ENCODE measurements at places on chromosomes 1 and 21.

DNA sequence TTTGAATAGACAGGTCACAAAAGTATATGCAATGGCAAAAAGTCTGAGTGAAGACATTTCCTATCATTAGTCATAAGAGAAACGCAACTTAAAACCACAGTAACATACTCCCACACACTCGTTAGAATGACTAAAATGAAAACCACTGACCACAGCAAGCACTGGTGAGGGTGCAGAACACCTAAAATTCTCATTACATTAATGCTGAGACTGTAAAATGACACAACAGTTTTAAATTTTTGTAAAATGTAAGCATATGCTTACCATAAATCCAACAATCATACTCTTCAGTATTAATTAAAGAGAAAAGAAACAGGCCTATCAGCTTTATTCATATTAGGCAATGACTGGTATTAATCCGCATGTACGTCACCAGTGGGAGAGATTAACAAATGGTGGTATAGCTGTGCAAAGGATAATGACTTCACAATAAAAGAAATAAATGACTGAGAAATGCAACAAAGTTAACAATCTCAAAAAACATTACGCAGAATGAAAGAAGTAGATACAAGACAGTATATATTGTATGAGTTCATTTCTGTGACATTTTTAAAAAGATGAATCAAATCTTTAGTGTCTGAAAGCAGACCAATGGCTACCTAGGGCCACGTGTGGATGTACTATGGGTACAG lies 253.5 kb downstream of the AKT3 start:
- peak; percentile 54 for DNase-seq

DNA sequence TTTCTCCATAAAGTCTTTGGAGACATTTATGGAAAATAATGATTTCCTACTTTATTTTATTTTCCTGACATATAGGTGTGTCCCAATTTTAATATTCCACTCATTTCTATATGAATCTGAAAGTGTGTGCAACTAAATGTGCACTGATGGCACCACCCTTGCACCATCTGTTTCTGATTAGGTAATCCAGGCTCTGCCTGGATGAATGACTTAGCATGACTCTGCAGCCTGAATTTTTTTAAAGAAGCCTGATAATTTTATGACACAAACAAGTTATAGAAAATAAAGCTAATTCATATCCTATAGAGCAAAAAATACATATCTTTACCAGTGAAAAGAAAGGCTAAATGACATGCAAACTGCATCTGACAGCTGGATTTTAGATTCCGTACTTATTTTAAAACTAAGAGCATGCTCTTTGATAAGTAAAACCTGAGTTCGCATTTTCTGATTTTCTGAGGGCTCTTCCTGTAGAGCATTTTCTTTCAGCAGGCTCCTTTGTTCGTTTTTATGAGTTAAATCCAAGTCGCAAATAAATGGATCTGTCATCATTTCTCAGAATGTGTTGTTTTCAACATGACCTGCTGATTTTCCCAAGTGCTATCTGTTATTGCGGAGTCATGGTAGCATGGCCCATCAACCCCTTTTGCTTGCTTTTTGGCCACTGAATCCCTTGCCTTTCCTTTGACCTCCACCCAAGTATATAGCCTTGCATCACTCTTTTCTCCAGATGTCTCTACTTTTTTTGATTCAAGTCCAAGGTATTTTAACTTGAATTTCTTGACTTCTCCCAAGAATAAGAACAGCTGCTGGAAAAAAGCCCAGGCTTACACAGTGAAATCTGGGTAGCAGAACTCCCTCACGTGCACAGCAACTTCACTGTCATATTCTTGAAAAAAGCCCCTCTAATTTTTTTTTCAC lies 52.8 kb upstream of the LYPLAL1 start:
- no peak for DNase-seq

DNA sequence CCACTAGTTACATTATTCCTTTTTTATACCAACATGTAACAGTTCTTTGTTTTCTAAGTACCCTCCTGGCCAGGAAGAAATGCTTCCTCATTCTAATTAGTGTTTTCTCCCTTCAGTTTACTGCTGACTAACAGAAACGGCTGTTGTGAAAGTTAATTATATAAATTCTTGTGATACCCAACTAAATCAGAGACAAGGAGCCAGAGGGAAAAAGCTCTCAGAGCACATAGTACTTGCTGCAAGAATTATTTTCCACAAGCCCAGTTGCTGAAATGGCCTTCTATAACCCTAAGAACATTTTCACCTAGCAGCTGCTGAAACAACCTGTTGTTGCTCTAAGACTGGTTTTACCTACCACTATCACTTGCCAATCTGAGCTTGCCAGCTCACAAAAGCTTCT lies 82.4 kb downstream of the FAF1 start:
- DNase-seq = no peak

DNA sequence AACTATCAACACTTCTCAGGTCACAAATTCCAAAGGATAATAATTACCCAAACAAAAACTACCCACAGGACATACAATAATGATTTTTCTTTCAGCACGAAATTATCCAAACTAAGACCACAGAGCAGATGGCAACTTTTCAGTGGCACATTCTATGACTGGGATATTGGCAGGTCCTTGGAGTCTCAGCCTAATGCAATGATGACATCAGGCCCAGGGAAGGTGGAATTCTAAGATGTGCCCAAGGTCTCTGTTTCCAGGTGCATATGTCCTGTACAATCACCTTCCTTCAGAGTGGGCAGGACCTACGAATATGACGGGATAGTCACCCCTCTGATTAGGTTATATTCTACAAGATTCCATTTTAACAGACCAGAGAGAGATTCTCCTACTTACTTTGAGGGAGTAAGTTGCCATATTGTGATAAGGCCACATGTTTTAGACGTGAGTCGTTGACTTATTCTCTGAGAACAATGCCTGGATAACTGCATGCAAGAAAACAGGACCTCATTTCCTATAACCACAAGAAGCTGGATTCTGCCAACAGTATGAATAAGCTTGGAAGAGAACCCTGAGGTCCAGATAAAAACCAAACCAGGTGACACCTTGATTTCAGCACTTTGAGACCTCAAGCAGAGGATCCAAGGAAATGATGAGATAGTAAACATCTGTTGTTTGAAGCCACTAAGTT lies 69.9 kb downstream of the ZC3H11B start:
- no peak for DNase-seq

- DNase-seq = no peak
Measured at GRCh38 chr1:33191731-33192275, 10.0 kb upstream of the TRIM62 start.

- DNase-seq = peak; percentile 8
Measured at GRCh38 chr1:15251857-15252835, 5.1 kb downstream of the FHAD1 start.

DNA sequence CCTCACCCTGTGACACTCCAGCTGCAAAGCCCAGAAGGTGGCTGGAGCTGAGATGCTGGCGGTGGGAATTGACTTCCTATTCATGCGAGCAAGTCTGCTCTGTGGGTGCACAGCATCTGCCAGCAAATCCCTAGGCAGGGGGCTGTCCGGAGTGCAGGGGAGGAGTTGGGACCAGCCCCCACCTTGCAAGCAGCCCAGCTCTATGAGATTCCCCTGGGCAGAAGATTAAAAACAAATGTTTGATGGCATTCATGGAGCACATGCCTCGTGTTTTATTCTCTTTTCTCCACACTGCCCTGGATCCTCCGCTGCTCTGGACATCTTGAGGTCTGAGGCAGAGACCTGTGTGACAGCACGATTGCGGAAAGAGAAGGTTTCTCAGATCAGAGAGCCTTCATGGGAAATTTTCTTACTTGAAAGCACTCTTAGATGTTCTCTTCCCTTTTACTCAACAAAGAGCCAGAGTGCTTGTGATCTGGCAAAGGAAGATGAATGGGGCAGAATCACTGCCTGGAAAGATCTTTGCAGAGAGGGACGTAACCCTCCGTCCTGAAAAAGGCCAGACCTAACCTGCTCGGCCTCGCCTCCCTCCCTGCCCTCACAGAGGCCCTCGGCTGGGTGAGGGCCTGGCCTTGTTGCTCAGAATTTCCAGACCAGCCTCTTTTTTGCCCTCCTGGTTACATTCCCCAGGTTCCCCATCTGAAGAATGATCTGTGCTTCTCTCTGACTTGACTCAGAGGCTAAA lies 597.1 kb downstream of the KIF26B start:
- DNase-seq = no peak

DNA sequence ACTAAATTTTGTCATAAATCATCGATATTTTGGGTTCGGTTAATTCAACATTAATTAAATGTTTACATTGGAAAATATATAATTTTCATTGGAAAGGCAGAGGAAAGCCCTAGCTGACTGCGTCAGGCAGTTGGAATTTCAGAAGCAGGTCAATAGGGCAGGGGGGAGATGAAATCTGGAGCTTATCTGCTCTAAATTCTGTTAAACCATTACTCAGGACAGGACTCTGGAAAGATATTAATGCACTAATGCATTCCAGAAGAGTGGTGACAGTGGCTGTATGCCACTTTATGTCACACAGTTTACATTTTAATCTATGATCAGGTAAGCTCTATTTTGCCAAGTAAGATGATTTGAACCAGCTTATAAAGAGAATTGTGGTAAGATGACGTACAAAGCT lies 153.0 kb upstream of the B3GALT2 start:
- no peak for DNase-seq

GRCh38 chr1:114745291-114745690 lies 12.5 kb downstream of the CSDE1 start:
- DNase-seq = no peak

- DNase-seq = no peak
Measured at GRCh38 chr1:185880779-185881333, 146.7 kb downstream of the HMCN1 start.

DNA sequence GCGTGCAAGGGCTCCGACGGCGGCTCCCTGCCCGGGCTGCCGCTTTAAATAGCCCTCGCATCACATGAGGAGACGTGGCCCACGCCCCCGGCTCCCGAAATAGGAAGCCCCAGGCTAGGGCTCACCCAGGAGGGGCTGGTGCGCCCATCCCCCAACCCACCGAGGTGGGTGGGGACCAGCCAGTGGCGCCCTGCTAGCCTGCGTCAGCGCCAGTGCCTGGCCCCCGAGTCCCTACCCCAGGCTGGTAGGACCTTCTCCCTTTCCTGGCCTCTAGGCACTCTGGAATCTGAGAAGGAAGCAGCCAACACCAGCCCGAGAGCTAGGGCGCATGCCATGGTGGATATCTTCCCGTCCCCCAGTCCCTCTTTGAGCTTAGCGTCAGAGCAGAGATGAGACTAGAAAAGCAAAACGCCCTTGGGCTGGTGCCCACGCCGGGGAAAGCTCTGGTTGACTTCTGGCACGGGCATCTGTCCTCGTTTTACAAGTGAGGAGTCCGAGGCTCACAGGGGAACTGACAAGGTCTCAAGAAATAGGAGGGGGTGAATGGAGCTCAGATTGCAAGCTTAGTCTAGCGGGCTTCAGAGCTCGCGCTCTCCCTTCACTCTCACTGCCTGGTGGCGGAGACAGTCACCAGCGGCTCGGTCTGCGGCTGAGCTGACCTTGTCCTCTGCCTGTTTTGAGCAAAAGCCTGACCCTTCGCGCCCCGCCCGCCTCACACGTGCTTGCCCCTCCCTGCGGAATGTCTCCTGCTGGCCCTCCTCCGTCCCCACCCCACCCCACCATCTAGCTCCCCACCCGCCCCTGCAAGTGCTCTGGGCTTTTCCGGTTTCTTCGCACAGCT lies at the start of gene FABP3:
Gene FABP3 (minus strand): TSS at position 21 of the 841 bp plus-strand sequence. CDS start 62 bp downstream, outside the sequence.
- DNase-seq = peak; percentile 73

- DNase-seq = no peak
Measured at GRCh38 chr1:226293553-226293920, 15.4 kb downstream of the LIN9 start.

GRCh38 chr21:39631842-39632562 lies 19.3 kb downstream of the B3GALT5 start:
- no peak for DNase-seq

- DNase-seq = no peak
Measured at GRCh38 chr1:110264430-110264829, 54.3 kb downstream of the KCNC4 start.

DNA sequence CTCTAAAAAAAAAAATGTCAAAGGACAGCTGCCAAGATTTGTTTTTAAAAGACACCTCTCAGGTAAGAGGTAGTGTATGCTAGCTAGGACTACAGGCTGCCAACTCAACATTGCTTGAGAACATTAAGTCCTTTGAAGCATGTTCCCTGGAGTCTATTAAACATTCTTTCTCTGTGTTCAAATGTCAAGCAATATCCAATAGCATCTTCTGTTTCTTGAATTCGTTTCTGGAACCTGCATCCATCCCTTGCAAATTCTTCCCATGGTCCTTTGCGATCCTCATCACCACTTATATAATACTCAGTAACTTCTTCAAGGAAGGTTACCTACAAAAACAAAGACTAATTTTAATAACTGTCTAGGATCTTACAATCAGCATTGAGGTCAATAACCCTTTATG lies 5.6 kb downstream of the PPP1R15B start:
- no peak for DNase-seq

DNA sequence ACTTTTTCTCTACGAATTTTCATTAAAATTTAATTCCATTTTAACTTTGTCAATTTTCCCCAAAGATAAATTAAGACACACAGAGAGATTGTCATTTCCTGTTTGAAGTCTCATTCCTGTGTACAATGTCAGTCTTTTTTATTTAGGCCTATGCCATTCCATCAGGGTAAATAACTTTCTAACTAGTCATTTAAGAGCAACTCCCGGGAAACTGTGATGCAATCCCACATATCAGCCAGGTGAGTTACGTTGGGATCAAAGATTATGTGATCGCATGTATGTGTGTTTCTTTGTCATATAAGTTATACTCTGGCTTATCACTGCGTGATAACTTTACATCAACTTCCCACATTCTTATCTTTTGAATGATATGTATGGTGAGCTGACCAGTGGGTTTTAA lies 86.1 kb upstream of the S1PR1 start:
- DNase-seq = no peak

GRCh38 chr1:156086256-156086662 lies 4.0 kb upstream of the MEX3A start:
- DNase-seq = no peak

- DNase-seq = no peak
Measured at GRCh38 chr21:37986751-37987399, 70.6 kb upstream of the KCNJ6 start.

GRCh38 chr1:197521118-197521739 lies 253.2 kb downstream of the CRB1 start:
- DNase-seq = peak; percentile 32

- peak; percentile 82 for DNase-seq
Measured at GRCh38 chr1:10692401-10693021, 103.9 kb downstream of the CASZ1 start.

Data from GM13976 (cell line).